Foreskin keratinocyte (primary cell): ENCODE measurements at places on chromosomes 11 and 22.

GRCh38 chr11:100851584-100852152 is 164.6 kb downstream of the ARHGAP42 start:
- DNase-seq, result peak; percentile 8

GRCh38 chr11:126343051-126343450 is 12.4 kb upstream of the ST3GAL4 start:
- DNase-seq, result no peak

DNA sequence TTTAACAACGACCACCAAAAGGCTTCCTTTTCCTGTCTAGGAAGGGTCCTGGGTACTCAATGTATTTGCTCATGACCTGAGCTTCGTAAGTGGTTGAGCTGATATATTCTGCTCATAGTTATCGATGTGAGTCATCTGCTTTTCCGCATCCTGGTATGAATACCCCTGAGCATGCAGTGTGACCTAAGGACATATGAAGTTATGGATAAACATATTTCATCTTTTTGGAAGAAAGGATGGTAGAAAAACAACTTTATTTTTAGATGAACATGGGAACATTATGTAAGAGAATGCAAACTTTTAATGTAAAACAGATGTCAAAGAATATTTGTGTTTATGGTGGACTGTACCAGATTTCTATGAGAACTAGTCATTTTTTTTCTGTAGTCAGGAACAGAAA is 28.4 kb downstream of the TRPC6 start:
- DNase-seq, result no peak

DNA sequence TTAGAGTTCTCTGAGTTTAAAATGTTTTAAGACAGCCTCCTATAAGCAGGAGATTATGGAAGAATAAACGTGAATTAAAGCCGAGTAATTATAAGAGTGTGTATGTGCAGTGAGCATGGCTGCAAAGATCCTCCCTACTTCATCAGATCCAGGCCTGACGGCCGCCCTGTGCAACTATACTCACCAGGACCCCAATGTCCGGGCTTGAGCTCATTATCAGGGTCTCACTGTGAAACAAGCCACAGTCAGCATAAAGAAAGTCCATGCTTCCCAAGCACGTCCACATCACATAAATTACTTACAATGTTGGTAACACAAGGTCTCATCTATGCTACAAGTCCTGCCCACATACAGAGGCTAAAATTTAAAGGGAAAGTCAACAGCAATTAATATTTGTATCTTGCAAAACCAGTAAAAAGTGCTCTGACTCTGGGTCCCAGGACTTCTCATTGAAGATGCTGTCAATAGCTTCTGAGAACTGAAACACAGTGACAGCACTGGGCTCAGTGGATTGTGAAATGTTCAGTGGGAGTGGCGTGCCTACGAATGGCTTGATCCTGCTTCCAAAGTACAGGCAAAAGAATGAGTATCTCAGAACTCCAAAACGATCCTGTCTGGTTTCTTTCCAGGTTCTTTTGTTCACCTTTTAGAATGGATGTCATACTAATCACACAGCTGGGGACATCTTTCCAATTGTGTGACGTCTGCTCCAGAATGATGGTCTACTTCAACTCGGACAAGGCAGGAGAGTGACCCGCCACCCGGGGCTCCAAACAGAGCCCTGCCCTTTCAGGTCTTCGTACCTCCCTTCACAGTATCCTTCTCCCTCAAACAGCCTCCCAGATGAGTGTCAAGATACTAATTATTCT is 72.1 kb upstream of the ARFGAP3 start:
- DNase-seq, result no peak

DNA sequence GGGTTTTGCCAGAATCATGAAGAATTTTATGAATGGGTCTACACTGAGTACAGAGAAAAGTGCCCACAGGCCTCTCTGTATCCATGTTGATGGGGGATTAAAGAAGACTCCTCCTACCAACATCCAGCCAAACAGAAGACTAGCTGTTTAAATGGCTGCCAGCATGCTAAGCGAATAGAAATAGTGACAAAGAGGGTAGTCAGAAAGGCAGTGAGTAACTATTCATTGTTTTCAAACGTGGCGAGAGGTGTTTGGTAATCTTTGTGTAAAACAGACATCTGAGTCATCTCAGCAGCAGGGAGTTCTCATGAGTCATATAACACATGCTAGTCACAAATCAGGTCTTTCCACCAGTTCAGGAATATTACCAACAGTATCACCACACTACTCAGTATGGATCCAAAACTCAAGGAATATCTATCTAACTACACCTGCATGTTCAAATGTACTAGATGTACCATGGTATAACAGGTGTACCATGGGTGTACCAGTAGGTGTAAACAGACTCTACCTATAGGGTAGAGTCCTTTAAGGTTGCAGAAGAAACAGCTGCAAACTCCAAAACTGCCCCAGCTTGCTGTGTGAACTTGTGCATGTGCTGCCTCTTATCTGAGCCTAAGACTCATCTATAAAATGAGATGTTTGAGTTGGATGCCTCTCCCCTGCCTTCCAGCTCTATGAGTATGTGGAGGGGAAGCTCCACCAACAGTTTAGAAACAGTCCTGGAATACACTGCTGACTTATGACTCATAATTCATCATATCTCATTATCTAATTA is 82.0 kb downstream of the SLC1A2 start:
- peak; percentile 98 for DNase-seq

DNA sequence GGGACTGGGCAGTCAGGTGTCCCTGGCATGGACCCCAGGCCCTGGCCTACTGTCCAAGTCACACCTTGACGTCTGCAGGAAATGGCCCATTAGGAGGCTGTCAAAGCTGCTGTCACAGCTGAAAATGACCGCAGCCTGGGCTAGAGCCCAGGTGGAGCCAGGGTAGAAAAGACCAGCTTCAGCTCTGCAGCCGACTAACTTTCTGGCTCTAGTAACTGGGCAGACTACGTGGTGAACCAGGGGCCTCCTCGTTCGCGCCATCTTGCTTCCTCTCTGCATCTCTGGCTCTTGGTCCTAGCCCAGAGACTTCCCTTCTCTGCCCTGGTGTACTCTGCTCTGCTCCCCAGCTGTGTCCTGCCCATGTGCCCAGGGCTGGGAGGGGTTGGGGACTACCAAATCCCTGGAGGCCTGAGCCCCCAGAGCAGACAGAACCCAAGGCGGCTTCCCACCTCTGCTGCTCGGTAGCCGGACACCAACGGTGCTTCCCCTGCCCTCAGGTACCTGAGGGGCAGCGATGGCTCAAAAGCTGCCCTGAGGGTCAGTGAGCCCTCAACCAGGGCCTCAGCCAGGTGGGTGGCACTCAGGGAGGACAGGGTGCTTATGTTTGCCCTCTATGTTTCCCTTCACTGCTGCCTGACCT is 19.7 kb downstream of the SART1 start:
- DNase-seq, result no peak

DNA sequence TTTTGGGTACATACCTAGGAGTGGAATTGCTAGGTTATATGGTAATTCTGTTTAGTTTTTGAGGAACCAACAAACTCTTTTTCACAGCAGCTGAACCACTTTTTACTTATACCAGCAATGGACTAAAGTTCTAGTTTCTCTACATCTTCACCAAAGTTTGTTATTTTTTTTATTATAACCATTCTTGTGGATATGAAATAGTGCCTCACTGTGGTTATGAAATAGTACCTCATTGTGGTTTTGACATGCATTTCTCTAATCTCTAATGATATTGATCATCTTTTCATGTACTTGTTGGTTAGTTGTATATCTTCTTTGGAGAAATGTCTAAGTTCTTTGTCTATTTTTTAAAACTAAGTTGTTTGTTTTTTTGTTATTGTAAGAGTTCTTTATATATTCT is 27.2 kb downstream of the STIM1 start:
- no peak for DNase-seq

DNA sequence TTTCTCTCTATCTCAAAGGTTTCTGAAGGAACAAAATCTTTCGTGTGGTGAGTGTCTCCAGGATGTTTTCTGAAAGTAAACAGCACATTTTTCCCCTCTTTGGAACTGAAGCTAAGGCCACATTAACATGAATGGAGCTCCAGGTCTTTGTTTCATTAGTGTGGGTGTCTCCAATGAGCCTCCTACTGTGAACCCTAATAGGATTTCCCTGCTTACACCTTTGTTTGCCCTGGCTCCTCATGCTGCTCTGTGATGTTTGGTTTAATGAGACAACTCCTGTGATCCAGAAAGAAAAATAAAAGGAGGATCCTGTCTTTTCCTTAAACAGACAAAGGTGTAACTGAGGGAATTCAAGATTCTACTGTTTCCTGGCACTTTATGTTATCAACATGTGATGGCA is 76.9 kb upstream of the SLC6A5 start:
- no peak for DNase-seq

DNA sequence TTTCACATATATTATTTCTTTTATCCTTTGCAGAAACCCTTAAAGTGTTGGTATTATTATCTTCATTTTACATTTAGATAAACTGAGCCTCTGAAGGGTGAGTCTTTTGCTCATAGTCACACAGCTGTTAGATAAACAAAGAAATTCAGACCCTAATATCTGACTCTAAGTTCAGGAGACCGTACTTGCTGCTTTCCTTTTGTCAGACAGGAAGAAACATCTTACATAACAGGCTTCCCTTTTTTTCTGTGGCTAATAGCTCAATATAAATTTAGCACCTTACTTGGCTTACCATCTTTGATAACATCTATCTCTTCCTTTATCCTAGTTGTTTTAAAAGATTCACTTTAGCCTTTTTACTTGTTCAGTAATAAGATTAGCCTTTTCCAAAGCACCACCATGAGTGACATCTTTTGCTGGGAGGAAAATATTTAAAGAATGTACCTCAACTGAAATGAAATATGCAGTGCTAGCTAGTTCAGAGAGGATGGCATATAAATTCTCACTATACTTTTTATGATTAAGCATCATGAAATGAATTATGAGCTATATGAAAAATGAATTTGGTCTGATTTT is 128.6 kb downstream of the WNT11 start:
- DNase-seq, result no peak

DNA sequence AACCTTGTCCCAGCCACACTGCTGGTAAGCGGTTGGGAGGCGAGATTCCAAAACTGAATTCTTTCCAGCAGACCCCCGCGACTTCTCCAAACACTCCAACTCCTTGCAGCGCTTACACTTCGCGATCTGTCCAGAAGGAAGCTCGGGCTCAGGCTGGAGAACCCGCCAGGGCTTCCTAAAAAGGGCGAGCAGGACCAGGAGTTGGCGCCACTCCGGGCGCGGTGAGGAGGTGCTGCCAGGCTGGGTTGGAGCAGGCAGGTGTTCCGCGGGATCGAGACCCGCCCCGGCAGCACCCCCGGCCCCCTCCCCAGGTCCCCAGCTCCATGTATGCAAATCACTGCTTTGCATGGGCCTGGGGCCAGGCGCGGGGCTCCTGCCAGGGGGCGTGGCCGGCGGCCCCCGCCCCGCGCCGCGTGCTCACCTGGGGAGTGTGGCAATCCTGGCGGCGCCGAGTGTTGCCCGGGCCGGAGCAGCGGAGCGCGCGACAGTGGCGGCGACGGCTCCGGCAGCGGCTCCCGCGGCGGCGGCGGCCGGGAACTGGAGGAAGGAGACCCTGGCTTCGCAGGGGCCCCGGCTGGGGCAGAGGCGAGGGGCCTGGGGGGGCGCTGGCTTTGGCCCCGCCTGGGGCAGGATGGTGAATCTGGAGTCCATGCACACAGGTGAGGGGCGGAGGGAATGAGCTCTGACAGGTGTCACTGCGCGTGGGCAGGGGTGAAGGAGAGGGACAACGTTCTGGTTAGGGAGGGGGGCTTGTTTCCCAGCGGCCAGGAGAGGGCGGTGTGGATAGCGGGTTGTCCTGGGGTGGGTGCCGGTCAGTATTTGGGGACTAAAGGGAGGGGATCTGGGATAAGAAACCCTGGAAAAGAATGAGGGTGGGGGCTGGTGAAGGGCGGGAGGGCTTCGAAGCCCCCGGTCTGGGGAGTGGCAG is at the start of gene POU2F3:
TSS of gene POU2F3 (plus strand) at position 428 of the 928 bp plus-strand sequence. CDS start at position 632, 204 bp downstream.
- no peak for DNase-seq

GRCh38 chr11:127993788-127994187 is 593.6 kb downstream of the ETS1 start:
- no peak for DNase-seq

- no peak for DNase-seq
Measured at GRCh38 chr22:26592421-26592891, 2.5 kb upstream of the TPST2 start.

DNA sequence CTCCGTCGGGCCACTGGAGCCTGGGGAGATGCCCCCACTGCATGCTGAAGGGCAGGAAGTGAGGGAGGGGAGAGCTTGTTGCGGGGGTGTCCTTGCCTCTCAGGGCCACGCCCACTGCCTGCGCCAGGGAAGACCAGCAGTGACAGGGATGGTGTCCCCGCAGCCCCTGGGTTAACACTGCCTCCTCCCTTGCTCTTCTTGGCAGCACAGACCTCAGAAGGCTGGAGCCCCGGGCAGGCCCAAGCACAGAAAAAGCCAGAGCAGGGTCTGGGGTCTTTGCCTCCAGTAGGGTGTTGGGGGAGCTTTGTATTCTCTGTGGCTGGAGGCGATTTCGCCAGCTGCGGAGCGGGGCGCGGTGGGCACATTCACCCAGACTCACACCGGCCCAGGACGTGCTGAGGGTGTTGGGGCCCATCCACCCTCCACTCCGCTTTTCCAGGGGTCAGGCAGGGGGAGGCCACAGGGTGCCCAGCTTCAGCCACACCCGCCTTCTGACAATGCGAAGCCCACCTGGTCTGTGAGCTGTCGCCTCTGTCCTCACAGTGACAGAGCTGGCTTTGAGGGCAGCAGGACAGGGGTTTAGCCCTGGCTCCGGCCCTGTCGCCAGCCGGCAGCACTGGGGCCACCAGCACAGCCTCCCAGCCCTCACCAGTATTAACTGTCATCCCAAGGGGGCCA is 83.7 kb downstream of the CDKN1C start:
- DNase-seq, result no peak

DNA sequence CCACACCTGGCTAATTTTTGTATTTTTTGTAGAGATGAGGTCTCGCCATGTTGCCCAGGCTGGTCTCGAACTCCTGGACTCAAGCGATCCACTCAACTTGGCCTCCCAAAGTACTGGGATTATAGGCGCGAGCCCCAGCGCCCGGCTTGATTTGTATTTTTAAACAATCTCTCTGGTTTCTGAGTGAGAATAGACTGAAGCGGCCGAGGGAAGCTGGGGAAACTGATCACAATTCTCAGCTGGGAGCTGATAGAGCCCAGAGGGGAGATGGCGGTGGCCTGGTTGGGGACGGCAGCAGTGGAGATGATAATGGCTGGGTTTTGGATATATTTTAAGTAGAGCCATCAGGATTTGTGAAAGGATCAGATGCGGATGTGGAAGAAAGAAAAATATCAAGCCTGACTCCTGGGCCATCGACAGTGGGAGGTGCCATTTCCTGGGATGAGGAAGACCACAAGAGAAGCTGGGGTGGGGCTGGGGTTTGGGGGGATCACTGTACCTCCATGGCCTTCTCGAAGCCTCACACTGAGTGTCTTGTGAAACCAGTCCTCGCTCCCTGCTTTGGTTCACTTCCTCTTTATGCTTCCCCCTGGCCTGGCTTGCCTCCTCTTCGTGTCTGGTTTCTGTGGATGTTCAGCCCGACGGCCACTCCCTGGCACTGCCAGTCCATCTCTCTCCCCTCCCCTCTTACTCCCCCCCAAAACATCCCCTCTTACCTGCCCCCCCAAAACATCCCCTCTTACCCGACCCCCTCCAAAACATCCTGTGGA is 51.9 kb downstream of the IGLL1 start:
- no peak for DNase-seq

- DNase-seq, result peak; percentile 82
Measured at GRCh38 chr11:18669219-18669596, 29.4 kb upstream of the TMEM86A start.
